ENCODE measurements at places on chromosomes 12 and 14. TPM values are rescaled to one million over a fixed set of nuclear protein-coding genes. Genes with fewer than 3 reads are reported as not detected.

DNA sequence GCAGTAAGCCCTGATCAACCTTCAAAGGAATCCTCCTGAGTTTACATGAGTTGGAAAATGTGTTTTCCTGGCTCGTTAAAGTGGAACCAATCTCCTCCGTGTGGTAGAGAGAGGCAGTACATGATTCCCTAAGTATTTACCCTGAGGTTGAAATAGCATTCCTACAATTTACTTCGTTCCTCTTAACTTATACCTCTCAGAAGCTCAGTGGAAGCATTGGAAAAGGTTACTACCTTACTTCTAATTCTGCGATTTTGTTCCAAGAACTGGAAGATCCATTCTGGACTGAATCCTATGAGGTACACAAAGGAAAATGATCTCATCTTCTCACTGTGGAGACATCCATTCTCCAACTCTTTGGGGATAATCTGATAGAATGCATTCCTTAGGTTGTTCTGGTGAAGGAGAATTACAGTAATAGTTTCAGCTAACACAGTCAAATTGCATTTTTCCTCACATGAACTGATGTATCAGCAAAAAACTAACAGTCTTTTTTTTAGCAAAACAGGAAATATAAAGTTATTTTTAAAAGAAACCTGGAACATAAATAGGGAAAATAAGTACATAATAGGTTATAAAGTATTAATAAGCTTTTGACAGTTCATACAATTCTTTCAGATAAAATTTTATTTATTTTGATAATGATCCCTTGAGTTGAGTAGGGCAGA, 475.6 kb downstream of the PDZRN4 start:
- DNase-seq = no peak

DNA sequence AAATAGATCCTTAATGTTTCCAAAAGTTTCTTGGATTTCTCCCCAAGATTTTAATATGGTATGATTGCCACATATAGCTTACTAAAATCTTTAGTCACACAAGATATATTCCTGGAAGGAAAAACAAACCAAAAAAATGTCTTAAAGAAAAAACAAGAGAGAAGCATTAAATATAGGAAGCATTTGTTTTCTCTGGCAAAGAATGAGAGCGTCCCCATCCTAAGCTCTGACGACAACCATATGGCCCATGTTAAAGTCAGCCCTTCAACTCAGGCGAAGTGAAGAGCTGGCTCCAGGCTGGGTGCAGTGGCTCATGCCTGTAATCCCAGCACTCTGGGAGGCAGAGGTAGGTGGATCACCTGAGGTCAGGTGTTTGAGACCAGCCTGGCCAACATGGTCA, 35.6 kb downstream of the GCH1 start:
- no peak for DNase-seq

DNA sequence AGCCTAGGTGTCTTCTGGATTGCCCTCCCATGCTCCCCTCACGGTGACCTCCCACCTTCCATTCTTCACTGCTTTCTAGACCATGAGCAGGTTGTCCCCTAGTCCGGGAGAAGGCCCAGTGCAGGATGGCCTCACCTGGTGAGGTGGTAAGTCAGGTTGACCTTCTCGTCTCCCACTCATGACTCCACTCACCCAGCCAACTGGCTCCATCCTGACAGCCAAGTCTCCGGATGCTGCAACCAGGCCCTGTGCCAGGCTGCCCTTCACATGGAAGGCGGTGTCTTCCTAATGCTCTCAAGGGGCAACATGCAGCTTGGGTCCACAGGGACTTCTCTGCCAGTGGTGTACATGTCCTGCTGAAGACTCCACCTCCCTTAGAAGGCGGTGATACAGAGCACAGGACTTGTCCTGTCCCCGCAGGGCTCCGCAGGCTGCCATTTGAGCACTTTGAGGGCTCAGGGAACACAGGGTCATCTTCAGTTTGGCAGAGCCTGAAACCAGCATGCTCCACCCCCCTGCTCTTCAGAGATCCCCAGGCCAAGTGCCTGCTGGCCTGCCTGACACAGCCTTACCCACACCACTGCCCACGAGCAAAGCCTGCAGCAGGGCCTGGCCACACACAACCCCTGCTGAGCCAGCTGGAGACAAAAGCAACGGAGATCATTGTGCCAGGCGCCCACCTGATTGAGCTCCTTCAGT, 25.4 kb downstream of the BATF start:
- DNase-seq = no peak

- no peak for DNase-seq
Measured at GRCh38 chr14:91252871-91253794, 8.6 kb upstream of the GPR68 start.

GRCh38 chr12:64736771-64737170, 22.4 kb downstream of the GNS start:
- no peak for DNase-seq

GRCh38 chr12:115810122-115810901, 467.2 kb downstream of the MED13L start:
- DNase-seq = no peak

- DNase-seq = no peak
Measured at GRCh38 chr14:27945512-27945911, 821.1 kb upstream of the FOXG1 start.

- no peak for DNase-seq
Measured at GRCh38 chr14:74973003-74973653, 17.7 kb upstream of the PGF start.

TCL1A gene
- total RNA-seq = 0.65 TPM

COL2A1 gene
- total RNA-seq = 14.6 TPM
